GM23338 (cell line): ENCODE measurements at places on chromosomes 16 and 17. TPM values are rescaled to one million over a fixed set of nuclear protein-coding genes. Genes with fewer than 3 reads are reported as not detected.

DNA sequence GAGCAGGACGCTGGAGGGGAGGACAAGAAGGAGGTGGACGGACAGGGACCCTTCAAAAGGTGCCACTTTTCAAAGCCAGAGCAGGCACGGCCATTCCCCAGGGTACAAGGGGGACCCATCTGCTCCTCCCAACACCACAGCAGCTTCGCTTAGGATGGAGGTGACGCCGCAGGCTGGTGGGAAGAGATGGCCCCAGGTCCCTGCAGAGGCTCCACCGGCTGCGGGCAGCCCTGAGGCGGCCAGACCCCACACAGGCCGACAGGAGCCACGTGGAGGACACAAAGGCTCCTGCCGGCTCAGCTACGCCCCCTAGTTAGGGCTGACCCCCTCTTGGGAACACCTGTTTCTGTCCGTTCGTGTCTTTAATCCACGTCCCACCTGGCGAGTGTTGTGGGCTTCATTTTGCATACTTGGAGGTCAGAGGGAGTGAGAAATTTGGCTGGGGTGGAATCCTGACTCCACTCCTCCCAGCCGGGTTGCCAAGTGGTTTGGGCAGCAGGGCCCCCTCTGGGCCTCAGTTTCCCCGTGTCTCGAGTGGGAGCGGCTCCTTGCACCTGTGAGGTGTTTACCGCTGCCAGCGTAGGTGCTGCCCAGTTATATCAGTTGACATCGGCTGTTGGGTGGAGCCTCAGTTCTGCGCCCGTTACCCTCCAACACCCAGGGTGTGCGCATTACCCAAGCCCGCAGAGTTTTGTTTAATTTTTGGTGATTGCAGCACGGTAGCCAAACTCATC is 5.8 kb upstream of the FN3KRP start:
- DNase-seq: peak; percentile 47

DNA sequence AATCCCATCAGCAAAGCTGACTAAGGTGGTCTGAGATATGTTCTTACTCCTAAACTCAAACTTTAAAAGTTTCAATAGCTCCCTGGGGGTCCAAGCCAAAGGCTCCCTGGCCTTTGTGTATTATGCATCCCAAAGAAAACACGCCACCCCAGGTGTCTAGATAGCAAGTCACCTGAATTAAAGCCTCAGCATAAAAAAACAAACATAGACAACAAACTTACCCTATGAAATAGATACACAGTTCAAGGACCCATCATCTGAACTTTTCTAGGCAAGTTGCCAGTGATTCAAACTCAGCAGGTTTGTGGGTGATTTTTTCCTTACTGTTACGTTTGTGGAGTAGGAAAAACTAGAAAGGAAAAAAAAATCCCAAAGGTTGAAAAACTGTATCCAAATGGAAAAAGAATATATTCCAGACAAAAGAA is 12.5 kb downstream of the CMTM3 start:
- peak; percentile 48 for DNase-seq

DNA sequence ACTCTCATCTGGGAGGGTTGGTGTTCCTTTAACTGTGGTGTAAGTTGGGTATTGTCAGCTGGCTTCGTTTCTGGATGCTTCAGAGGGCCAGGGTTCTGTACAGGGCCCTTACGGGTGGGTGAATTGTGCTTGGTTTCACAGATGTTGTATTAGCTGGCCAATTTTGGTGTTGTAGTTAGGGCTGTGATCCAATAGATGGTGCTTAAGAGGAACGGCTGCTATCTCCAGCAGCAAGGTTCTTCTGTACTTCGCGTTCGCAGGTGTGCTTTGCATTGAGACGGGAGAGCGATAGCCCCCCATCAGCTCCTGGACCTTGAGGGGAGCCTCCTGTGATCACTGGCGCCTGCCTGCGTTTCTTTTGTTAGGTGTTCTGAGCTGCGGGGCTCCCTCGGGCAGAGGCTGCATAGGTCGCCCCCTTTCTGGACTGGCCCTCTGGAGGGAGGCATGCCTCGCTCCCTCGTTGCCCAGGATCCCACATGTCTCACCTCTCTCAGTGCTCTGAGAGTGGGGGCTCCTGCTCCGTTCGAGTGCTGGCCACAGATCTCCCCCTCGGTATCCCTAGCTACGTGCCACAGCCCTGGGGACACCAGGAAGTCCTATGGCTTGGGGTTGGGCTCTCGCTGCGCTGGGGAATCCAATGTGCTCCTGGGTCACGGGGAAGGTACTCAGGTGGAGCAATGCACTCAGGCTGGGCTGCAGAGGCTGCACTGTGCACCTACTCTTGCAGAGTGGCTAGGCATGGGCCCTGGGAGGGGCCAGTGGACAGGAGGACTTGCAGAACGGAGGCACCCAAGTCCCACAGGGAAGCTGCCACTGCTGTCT is 837 bp upstream of the PRDM7 start:
- peak; percentile 55 for DNase-seq

DNA sequence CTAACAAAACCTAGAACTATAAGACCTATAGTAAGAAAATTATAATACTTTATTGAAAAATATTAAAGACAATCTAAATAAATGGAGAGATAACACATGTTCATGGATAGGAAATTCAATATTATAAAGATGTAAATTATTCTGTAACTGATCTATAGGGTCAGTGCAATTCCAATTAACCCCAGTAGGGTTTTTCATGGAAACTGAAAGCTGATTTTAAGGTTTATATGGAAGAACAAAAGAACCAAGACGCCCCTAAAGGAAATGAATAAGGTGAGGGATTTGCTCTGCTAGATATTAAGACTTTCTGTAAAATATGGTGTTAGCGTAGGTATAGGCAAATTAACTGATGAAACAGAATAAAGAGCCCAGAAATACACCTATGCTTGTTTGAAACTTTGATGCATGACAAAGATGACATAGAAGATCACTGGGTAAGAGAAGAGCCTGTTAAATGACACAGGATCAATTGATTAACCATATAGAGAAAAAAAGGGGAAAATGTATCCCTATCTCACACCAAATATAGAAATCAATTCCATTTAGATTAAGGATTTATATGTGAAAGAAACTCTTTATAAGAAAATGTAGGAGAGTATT is 3.0 kb downstream of the ICAM2 start:
- peak; percentile 27 for DNase-seq

DNA sequence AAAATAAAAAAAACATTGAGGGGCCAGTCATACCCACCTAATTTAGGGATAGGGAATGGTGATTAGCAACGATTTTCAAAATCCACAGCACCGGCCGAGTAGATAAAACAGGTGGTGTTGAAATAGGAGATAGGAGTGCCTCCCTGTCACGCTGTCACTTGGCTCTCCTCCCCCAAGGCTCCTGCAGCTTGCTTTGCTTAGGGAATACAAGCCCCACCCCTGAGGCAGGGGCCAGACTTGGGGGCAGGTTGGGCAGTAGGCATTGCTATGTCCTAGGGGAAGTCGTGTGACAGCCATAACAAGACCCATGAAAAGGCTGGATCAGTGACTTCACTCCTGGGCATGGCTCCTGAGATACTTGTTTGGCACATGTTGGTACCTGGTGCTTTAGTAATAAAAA is 25.8 kb downstream of the POLR2A start:
- DNase-seq: no peak

GRCh38 chr17:12472252-12473173 is 193.2 kb upstream of the MYOCD start:
- DNase-seq: no peak

DNA sequence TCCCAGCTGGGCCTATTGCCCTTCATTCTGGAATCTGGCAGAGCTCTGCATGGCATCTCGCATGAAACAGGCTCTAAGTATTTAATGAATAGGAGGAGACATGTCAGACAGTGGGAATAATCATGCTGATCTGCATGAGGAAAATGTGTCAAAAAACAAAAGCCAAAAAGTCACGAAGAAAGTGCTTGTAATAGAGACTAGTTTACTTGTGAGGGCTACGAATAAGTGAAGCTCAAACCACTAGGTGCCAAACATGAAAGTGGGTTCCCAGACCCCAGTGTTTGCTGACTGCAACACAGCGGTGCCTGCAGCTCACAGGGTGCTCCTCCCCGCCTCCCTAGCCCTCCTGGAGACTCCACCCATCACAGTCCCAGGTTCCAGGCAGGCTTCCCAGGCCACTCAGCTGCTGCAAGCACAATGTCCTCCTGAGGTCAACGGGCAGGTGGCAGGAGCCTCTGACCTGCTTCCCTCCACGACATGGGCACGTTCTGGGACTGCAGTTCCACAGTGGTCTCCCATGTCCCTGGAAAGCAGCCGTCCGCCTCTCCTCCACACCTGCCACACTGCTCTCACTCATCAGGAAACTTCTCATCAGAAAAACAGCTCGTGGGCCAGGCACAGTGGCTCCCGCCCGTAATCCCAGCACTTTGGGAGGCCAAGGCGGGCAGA is 96.5 kb downstream of the ANKRD11 start:
- DNase-seq: no peak

GRCh38 chr17:79211061-79211770 is 136.6 kb downstream of the ENGASE start:
- no peak for DNase-seq

GRCh38 chr17:39104046-39104445 is 47.4 kb downstream of the PLXDC1 start:
- DNase-seq: no peak

CPD gene
- 54.7 and 57.8 TPM in 2 replicates for total RNA-seq

HS3ST3A1 gene
- total RNA-seq: 17.6 and 24.1 TPM in 2 replicates

METTL2A gene
- total RNA-seq: 42.3 and 44.3 TPM in 2 replicates

GRAP gene
- 0.24 and 0.27 TPM in 2 replicates for total RNA-seq
